Mesenchymal stem cell (in vitro differentiated cells and primary cell): ENCODE measurements at places on chromosomes 5 and 9.

GRCh38 chr9:105141146-105141975 lies 103.1 kb upstream of the SLC44A1 start:
- no peak for DNase-seq

- no peak for DNase-seq
These were observed 37.6 kb upstream of the CAST start for GRCh38 chr5:96624596-96624995.

GRCh38 chr5:16600397-16600796 lies 16.4 kb downstream of the RETREG1 start:
- DNase-seq: no peak

GRCh38 chr5:118578093-118578492 lies 410.3 kb downstream of the DTWD2 start:
- no peak for DNase-seq

DNA sequence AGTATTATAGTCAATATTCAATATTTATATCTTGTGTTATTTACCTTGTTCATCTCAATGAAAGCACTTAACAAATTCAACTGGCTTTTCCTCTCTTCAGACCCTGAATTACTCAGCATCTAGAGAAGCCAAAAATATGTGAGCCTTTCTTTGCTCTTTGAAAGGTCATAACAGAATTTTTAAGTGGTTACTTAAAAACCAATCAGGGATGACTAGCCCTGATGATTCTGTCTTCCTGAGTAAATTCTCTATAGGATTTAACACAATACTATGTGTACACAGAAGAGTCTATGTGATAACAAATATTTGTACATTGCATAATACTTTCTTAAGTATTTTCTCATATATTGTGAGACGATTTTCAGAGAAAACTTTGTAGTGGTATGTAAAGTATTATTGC lies 546.3 kb downstream of the MAT2B start:
- peak; percentile 3 for DNase-seq

- DNase-seq: no peak
These were observed 6.0 kb upstream of the BOD1 start for GRCh38 chr5:173622183-173623047.

- no peak for DNase-seq
These were observed 16.2 kb downstream of the KCNMB1 start for GRCh38 chr5:170372971-170373370.

GRCh38 chr5:4137781-4138180 lies 542.1 kb downstream of the IRX1 start:
- DNase-seq: no peak

DNA sequence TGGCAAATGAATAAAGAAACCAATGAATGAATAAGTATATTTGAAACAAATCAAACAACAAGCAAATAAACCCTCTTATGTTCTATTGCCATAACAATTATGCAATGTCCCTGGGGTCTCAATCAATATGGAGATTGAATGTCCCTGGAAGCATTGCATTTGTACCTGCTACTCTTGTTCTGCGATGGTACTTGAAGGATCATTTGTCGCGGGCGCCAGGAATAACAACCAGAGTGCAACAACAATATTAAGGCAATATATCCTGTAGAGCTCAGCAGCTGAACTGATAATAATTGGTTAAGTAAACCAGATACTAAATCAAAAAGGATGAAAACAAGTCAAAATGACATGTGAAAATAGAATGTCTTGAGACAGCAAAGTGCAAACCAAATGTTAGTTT lies 1001.9 kb upstream of the NUDT12 start:
- no peak for DNase-seq

DNA sequence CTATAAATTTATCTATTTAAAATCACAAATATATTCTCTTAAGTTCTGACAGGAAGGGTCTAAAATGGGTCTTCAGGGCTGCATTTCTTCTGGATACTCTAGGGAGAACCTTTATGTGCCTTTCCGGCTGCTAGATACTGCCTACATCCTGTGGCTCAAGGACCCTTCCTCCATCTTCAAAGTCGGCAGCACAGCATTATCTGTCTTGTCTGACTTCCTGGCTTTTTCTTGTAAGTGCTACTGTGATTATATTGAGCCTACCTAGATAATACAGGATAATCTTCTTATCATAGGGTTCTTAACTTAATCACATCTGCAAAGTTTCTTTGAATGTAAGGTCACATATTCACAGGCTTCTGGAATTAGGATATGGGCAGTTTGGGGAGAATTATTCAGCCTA lies 943.8 kb upstream of the TYRP1 start:
- DNase-seq: no peak

GRCh38 chr5:40446910-40447309 lies 232.8 kb upstream of the PTGER4 start:
- peak; percentile 85 for DNase-seq

DNA sequence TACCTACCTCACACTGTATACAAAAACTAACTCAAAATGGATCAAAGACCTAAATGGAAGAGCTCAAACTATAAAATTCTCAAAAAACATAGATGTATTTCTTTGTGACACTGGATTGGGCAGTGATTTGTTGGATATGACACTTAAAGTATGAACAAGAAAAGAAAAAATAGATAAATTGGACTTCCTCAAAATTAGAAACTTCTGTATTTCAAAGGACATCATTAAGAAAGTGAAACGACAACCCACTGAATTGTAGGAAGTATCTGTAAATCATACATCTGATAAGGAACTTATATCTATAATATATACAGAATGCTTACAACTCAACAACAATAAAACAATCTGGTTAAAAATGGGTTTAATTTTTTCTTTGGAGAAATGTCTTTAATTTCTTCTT lies 96.7 kb downstream of the NRG2 start:
- no peak for DNase-seq

DNA sequence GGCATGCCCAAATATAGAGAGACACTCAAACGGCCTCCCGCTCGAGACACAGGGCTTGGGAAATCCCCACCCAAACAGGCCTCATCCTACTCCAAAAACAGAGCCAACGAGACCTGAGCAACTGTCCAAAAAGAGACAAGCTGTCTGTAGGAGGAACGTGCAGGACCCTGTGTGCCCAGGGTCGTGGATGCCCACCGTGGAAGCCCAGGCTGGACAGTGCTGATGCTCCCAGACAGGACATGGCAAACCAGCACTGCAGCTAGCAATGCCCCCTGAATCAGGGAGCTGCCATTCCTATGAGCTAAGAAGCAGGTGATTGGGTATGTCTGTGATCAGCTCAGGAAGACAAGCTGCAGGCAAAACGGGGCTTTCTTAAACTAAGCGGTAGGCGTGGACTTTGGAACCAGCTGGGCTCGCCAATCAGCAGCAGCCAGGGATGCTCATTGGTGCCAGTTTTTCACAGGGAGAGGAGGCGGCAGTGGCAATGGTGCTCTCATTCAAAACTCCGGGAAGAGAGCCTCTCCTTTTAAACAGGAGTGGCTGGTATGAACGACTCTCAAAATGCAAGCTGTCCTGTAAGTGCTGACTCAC lies 113.1 kb upstream of the IRX2 start:
- no peak for DNase-seq

DNA sequence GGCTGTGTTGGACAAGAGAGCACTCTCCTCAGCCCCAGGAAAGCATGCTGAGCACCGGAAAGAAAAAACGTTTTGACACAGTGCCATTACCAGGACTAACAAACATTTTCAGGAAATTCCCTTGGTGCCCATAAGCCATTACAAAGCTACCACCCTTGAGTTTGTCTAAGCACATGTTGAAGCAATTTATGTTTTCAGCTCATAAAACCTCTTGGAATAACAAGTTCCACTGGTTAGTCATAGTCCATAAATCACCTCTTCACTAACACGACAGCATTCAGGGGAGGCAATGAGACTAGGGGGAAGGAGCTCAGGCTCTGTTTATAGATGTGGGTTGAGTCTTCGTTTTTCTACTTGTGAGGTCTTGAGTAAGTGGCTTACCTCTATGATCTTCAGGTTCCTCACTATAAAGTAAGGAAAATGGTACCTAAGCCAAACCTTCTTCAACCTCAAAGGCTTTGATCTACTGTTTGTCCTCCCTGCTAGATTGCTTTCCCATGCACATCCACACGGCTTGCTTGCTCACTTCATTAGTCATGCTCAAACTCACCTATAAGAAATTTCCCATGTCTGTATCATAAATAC lies 65.4 kb downstream of the DRD1 start:
- DNase-seq: peak; percentile 1

DNA sequence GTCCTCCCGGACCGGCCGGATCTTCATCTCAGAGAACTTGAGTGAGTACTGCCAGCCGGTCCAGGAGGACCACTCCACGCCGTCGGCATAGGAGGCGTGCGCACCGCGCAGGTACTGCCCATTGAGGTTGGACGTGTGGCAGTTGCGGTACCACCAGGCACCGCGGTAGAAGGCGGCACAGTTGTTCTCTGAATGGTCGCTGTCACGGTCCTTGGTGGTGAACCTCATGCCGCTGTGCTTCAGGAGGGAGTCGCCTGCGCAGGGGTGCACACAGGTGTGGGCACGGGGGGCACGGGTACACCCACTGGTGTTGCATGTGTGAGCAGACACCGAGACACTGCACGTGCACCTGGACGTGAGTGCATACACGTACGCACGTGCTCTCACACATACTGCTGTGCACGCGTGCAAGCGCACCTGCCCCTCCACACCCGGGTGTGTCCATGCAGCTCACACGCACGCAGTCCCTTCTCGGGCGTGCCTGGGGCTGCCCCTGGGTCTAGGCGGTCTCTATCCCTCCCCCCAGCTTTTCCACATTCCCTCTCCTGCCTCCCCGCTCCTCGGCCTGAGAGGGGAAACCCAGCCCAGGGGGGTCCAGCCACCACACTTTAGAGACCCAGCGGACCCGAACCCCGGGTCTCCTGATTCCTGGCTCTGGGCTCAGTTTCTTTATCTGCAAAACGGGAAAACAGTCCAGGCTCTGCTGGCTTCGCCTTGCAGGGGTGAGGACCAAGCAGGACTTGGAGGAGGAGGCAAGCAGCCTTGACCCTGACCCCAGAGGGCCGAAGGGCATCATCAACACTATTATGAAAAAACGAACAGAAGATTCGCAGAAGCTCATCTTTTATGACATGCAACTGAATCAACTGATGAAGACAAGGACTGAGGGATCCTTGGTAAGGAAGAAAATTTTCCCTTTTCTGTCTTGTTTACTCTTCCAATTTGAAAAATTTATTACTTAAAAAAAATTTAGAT lies 7.7 kb upstream of the QRFP start:
- DNase-seq: no peak

DNA sequence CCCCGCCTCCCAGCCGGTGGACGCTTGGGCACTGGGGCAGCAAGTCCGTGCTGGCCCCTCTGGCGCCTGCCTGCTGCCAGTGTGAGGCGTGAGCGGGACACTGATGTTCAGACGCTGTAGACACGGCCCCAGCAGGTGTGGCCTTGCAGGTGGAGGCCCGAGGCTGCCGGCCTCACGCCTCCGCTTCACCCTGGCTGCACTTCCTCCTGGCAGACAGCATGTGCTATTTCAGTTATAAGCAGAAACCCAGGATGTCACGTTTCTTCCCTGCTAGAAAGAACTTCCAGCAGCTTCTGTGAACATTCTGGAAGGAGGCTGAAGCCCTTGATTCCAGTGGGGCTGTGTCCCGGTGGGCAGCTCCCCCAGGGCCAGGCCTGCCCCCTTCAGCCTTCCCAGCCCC lies 114.8 kb upstream of the FCN2 start:
- DNase-seq: no peak

DNA sequence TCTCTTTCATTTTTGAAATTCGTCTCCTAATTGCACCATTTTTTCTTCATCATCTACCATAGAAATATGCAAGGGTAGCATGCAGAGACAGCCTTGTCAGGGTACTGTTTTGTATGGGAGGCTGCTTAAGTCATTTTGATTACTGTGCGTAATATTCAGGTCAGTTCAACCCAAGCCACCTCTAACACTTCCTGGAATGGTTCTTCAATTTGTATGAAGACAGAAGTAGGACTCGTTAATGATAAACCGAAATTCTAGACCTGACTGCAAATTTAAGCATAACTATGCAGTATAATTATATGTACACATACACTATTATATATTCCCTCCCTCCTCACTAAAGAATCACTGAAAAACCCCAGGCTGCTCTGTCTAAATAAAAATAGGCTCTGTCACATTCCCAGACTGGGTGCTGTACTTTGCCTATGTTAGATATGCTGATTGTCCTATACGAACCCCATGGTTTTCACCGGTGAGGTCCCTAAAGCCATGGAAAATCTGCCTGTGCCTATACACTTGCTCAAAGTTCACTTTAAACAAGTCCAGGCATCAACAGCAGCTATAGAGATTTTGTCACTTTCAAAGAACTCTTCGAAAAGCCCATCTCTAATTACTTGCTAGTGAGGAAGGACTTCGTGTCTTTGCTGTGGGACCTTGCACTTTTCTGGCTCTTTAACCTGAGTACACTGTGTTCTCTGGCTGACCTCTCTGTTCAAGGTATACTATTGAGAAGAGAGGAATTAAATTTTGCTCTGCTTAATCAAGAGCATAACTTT lies 352.1 kb upstream of the CD180 start:
- no peak for DNase-seq

GRCh38 chr5:118902656-118903438 lies 85.5 kb downstream of the DTWD2 start:
- no peak for DNase-seq

DNA sequence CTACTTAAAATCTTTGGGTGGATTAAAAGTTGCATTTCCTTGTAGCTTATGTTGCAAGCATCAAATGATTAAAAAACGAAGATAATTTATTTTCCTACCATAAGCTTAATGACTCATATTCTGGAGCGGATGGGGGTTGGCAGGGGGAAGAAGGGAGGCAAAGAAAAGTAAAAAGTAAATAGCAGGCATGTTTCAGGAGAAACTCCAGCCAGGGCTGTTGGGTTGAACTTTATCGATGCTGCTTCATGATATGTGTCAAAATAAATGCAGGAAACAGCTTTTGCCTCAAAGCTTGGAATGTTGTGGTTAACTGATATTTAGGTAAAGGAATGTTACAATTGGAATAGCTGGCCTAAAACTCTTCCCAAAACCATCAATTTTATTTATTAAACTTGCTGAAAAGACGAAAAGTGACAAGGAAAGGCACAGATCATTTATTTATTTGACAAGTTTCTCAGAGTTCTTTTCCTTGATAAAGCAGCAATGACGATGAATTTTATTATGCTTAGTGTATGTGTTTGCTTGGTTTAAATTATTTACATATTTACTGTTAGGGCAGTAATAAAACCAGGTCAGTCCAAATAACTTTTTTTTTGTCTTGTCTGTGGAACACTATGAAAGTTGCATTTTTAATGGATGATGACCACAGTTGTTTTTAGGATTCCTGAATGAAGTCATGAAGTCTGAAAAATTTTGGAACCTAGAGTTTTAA lies 177.9 kb downstream of the PCSK1 start:
- peak; percentile 68 for DNase-seq

- no peak for DNase-seq
These were observed 195.2 kb downstream of the CTNND2 start for GRCh38 chr5:11709021-11709420.

DNA sequence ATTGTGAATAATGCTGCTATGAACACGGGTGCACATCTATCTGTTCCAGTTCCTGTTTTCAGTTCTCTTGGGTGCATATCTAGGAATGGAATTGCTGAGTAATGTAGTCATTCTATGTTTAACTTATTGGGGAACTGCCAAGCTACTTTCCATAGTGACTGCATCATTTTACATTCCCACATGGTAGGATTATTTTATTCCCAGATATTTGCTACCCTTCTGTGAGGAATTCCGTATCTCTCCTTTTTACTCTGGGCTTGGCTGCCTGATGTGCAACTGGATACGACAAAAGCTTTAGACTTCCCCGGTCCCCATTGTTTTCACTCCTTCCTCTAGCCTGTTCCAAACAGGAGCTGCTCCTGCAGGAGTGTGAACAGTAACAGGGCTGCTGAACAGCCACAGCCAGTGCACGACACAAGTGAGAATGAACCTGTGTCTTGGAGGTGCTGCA lies 7.2 kb downstream of the TAS2R1 start:
- DNase-seq: peak; percentile 79
